ENCODE measurements at places on chromosomes 7 and 10.

DNA sequence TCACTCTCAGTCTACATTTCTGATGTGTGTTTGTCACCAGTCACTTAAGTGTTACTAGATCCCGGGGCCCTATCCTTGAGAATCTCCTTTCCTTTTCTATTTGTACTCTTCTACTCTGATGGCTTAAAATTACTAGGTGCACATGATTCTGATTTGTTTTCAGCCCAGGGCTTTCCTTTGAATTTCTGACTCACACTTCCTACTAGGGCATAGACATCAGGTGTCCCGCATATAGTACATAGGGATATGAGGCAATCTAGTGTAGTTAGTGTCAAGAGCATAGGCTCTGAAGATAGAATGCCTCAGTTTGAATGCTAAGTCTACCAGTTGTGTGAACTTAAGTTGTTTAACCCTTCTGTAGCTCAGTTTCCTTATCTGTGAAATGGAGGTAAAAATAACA lies 49.4 kb upstream of the LRRN3 start:
- no peak for DNase-seq

- DNase-seq, result no peak
Observed at GRCh38 chr7:112122798-112123197, 83.4 kb downstream of the DOCK4 start.

- DNase-seq, result no peak
Observed at GRCh38 chr7:98137826-98138151, 31.1 kb downstream of the LMTK2 start.

- DNase-seq, result no peak
Observed at GRCh38 chr10:3829156-3830050, 44.4 kb upstream of the KLF6 start.

DNA sequence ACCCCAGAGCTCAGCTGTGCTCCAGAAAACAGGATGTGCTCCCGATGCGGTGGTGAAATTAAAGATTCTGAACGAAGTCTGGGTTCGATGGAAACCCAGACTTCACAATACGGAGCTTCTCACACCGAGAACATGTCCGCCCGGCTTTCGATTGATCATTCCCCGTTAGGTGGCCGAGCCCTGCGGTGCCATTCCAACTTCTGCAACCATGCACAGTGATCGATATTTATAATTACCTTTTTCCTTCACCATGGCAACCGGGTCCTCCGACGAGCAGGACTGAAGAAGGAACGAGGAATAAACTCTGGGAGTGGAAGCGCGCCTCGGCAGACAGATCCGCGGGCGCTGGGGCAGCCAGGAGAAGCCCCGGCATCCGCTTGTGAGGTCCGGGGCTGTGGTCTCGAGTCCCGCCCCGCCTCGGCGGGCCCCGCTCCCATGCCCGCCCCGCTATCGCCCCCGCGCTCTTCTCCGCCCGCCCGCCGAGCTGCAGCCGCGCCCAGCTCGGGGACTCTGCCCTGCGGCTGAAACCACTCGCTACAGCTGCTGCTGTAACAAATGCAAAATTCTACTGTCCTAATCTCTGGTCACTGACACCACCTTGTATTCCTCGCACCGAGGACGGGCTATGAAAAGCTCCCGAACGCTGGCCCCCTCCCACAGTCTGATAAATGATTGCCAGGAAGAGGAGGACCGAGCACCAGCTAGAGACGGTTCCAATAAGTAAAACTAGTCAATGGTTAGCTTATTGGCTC lies 26.2 kb downstream of the ABLIM1 start:
- no peak for DNase-seq

GRCh38 chr7:98177553-98177952 lies 33.7 kb upstream of the BHLHA15 start:
- DNase-seq, result no peak

GRCh38 chr7:130278860-130279259 lies 12.2 kb downstream of the CPA2 start:
- DNase-seq, result no peak

GRCh38 chr10:78292982-78293865 lies 259.6 kb downstream of the RPS24 start:
- no peak for DNase-seq

DNA sequence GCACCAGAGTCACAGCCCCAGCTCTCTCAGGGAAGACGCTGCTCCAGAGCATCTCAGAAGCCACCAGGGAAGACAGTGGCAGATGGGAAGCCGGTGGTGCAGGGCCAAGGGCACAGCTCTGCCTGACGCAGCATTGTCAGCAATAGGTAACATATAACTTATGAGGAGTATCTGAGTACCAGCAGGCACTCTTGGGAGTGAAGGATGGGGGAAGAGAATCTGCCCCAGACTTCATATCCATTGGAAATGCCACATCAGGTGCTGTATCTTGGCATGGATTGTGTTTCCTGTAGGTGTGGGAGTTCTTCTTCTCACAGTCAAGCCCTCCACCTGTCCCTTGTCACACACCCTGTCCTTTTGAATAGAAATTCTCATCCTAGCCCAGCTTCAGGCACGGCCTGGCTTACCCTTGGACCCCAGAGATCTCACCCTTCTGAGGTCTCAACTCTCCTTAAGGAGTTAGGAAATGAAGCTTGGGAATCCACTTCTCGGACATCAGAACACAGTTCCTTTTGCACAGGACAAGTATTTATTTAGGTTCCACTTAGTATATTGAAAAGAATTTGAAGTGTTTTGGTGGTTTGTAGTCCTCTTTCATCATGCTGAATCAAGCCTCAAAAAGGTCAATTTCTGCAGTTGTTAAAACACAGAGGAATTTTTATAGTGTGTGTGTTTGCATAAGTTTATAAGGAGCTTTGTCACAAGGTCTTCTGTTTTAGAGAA lies 9.9 kb downstream of the EPDR1 start:
- no peak for DNase-seq

DNA sequence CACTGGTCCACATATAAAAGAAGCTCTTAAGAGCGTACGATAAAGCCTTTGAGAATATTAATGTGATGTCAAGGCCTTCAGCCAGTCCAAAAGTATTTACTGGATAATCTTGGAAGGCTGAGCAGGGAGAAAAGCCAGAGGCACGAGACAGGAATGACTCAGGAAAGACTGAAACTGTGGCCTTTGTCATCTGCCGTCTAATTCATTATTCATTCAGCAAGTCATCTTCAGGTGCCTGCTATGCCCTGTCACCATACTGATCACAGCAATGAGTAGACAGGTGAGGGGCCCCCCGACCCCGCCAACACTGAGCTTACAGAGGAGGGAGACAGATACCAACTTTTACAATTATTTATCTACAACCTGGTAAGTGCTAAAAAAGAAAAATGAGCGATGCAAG lies 78.9 kb downstream of the VOPP1 start:
- DNase-seq, result no peak

DNA sequence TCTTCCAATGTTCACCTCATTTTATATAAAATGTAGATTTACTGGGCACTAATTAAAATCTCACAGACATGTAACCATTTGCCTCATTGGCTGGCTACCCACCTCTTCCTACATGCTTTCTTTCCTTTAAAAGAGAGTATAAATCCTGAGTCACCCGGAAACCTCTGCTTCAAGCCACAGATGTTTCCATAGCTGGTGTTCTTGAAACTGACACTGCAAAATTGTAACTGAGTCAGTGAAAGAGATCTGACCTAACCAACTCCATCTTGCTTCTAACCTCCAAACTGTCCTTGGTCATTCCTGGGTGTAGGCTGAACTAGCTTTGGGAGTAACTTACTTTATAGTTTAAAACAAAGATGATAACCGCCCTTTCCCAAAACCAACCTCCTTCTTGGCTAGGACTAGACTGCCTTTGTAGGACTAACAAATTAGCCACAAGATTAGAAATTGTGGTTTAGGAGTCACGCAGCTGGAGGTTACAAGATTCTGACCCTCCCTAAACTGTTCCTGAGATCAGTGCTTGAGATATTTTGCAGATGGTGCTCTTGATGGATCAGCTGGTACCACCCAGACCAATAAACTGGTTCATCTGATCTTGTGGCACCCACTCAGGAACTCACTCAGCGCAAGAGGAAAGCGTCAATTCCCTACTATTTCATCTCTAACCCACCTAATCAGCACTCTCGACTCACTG lies 33.5 kb downstream of the SVOPL start:
- no peak for DNase-seq

DNA sequence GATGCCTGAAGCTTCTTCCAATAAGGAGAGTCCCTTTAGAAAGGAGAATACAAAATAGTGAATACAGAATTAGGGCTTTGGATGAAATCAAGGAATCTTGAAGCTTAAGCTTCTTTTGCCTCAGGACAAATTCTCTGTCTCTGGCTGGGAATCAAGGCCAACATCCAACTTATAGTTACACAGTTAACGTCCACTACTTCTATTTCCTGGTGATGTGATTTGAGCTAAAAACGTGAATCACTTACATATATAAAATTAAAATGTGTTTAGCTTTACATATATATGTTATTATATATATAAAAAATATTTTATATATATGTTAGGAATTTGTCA lies 11.4 kb upstream of the INPP5F start:
- DNase-seq, result no peak

- no peak for DNase-seq
Observed at GRCh38 chr10:93406364-93407145, 75.6 kb downstream of the MYOF start.

- no peak for DNase-seq
Observed at GRCh38 chr7:132234711-132235110, 341.6 kb downstream of the PLXNA4 start.

DNA sequence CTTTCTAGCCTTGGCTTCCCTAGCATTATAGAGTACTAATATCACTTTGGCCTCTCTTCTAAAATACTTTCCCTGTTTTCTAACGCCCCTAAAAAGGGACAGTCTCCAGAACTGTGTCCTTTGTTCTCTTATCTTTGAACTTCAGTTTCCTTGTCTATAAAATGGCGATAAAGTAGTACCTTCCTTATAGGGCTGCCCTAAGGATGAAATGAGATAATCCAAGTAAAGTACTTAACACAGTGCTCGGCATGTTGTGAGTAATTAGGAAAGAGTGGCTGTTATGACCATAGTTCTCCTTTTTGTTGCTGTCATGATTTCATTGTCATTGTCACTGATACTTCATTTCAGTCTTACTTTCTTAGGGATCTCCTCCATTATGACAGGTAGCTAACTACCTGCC lies 114.7 kb downstream of the EXOC4 start:
- DNase-seq, result no peak

DNA sequence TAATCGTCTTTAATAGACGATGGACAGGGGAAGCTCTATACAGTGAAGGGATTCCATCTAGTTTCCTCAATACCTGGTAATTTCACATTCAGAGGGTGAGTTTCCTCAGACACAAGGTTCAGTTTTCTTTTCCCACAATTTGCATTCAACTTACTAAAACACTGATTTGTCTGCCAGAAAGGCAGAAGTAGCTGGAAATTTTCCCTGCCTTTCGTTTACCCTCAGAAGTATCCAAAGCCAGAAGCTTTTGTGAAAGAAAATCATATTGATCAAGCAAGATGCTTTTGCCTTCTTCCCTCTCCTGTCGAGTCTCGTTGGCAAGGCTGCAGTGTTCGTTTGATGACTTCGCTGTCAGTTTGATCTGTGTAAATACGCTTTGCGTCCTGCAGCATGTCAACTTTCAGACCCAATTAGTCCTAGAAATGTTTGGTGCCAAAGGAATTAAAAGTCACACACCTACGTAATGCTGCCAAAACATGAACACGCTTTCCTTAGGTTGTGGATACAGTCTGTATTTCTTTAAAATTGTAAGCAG lies 631.9 kb upstream of the FOXK1 start:
- DNase-seq, result no peak

DNA sequence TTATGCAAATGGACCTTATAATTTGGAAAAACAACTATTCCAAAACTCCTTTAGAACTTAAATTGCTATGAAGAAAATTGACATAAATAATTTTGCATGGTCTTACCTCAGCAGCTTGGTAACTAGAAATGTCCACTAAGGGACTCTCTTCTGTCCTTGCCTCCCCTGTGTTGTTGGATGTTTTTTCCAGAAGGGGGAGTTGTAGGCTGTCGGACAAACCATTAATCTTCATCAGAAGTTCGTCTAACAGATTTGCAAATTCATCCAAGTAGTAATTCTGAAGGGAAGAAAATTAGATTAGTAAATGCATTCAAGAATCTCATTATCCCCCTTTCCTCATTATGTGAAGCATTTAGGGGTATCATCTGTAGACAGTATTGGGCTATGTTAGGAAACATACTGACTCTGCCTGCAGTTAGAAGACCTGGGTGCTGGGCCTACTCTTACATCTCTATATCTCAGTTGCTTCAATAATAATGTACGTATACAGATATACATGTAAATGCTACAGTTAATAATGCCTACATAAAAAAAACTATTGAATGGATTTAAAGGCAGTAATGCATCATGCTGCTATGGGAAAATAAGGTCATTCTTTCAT lies 155.6 kb downstream of the PKD1L1 start:
- no peak for DNase-seq

- DNase-seq, result no peak
Observed at GRCh38 chr10:43137717-43138020, 576 bp upstream of the CSGALNACT2 start.

- DNase-seq, result no peak
Observed at GRCh38 chr7:145478541-145478940, 638.1 kb upstream of the CNTNAP2 start.

DNA sequence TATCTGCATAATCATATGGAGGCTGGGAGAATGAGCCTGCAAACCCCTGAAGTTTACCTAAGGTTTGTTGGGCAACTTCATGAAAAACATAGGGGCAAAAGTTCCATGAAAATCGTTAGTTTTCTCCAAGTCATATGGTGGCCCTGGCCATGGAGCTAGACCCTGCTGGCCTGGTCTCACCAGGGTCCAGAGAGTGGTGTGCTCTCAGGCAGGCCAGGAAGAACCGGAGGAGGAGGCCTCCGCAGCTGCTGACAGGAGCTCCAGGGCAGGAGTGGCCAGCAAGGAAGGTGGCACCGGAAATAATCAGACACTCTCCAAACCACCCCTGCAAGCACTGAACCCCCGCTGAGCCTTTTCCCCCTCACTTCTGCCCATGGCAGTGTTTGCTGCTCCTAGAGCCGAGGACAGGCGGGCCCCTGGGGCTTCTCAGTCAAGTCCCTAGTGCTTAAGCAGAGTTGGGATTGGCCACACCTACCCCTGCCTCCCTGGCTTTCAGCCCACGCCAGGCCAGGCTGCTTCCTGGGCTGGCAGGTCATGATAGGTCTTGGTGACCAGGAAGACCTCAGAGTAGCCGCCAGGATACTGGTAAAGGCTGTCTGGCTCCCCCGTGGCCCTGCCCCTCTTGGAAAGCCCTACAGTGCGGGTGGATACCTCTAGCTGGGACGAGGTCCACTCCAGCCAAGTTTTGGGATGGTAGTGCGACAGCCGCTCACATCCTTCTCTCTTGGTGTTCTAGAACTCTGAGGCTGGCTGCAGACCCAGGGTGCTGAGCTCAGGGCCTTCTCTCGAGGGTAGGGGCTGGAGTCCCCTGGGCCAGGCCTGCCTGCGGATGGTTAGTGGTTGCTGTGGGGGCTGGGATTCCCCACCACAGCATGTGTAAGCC lies 242.8 kb downstream of the MGMT start:
- no peak for DNase-seq

DNA sequence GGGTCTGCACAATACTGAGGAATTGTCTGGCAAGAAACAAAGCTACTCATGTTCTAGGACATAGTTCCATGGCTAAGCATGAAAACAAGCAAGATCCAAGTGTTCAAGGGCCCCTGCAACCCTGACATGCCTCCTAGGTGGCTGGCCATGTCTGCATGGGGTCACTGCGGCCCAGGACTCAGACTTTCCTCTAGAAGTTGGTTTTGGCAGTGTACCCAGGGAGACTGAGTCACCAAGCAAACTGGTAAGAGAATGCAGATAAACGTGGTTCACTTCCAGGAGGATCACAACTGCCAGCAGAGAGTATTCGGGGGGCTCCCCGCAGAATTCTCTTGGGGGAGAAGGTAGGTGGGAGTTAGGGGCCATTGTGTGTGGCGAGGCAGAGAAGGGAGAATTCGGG lies 7.4 kb upstream of the PFKFB3 start:
- DNase-seq, result no peak

GRCh38 chr10:45560262-45560661 lies 112.3 kb downstream of the ZFAND4 start:
- DNase-seq, result no peak

Data from breast epithelium (tissue), 4 donors.